ENCODE measurements at places on chromosomes 12 and 14. TPM values are rescaled to one million over a fixed set of nuclear protein-coding genes. Genes with fewer than 3 reads are reported as not detected.

DNA sequence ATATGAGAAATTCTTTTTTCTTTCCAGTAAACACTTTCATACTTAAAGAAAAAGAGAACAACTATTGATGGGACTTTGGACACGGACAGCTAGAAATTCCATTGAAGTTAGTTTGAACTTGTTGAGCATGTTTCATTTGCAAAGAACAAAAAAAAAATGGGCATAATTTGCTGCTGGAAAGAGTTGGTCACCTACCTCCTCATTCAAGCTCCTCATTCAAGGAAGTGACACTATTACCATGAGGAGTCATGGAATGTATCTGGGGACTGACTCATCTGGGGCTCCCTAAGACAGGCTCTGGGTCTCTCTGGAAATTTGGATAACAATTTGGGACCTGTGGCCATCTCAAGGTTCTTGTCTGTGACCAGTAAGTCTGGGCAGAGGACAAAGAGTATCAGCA is 50.4 kb downstream of the KICS2 start:
- DNase-seq, result no peak

Gene TAS2R20
- 0.61 TPM for total RNA-seq

DNA sequence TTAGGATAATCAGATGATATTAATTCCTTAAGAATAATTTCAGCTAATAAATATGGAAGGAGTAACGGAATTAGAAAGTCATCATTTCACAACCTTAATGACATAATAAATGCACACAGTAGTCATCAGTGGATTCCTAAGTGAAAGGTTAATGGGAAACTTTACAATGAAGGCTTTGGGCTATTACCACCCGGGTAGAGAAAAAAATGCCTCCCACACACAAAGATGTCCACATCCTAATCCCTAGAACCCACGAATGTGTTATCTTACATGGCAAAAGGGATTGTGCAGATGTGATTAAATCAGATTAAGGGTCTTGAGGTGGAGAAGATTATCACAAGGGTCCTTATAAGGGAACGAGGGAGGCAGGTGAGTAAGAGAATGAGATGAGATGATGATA is 5.6 kb downstream of the TMED10 start:
- no peak for DNase-seq

GRCh38 chr12:69392179-69392928 is 32.8 kb downstream of the YEATS4 start:
- DNase-seq, result no peak

Gene POTEG
- not detected for total RNA-seq

GRCh38 chr14:69630360-69630759 is 19.0 kb downstream of the SUSD6 start:
- peak; percentile 52 for DNase-seq

GRCh38 chr12:106054049-106054448 is 84.7 kb downstream of the NUAK1 start:
- DNase-seq, result no peak

Gene AGAP2
- total RNA-seq, result 11.0 TPM

GRCh38 chr12:48110691-48111311 is 4.9 kb upstream of the SENP1 start:
- DNase-seq, result no peak

DNA sequence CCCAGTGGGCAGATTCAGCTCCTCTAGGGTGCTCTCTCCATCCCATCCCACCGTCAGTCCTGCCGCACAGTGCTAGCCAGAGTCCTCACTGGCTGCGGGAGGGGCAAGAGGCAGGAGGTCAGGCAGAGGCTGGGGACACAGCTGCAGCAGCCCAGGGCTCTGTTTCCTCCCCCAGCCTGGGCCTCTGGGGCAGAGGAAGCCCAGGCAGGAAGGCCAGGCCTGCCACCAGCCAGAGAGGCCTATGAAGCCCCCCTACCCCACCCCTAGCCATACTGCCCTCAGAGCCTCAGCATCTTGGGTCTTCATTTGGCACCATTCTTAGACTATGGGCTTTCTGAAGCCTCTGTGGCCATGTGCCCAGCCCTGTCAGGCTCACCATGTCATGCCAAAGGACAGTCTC is 3.4 kb downstream of the ACVRL1 start:
- no peak for DNase-seq

- DNase-seq, result no peak
Measured at GRCh38 chr14:23831596-23831995, 122.0 kb upstream of the DHRS4 start.

Gene RFLNA
- 2.3 TPM for total RNA-seq

DNA sequence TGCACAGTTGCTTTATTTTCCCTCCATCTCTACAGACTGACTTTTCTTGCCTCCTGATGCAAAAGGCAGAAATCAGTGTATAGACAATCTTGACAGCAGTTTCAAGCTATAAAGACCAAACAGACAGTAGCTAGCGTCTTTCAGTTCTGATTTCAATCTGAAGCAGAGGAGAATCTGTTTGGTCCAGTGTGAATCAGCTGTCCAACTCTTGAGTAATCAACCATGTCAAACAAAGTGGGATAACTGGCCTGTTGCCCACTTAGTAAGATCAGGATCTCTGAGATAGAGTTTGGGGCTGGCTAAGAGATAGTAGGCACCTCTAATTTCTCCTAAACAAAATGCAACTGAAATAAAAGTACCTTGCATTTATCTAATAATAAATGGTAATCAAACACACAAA is 797.4 kb upstream of the FBXO33 start:
- no peak for DNase-seq

GRCh38 chr14:80264702-80265101 is 53.4 kb upstream of the DIO2 start:
- DNase-seq, result no peak

Gene RPL10L
- total RNA-seq, result not detected

Gene JPH4
- total RNA-seq, result not detected

DNA sequence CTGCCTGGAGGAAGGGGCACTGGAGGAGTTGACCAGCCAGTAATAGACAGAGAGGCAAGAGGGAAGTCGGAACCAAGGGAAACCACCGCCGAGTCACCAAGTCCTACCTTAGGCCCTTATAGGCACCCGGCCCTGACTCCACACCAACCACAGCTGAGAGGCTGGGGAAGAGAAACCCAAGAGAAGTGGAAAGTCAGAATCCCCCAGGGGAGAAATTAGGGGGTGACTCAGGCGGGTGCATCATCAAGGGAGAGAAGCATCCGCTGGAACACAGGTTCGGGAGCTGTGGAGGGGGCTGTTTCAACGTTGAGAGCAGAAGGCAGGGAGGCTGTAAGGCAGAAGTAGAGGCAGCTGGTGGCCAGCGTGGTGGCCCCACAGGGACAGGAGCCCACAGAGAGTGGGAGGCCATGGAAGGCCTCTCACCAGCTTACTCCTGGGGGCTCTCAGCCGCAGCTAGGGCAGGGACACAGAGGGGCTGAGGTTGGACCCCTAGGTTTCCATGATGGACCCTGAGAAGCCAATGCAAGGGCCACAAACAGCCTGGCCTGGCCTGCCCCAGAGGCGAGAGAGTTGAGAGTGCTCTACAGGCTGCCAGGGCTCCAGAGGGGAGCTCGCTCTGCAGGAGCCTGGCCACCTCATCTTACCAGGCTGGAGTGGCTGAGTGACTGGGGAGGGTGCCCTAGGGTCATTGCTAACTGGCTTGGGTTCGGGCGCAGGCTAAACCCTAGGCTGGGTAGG is 1.4 kb upstream of the TRMT61A start:
- DNase-seq, result no peak

DNA sequence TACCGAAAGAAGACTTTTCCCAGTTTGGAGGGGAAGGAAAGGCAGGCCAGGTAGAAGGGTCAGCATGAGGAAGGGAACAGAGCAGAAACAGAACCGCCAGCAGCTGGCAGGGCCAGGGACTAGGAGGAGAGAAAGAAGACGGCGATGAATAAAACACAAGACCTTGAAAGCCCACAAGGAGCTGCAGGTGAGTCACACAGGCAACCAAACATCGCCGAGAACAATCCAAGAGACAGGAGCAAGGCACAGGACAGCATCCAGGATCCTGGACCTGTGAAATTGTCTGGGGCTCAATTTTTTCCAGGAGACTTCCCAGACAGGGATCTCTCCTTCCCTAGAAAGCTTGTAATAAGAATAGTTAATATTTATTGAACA is 47.3 kb downstream of the NUAK1 start:
- DNase-seq, result no peak

DNA sequence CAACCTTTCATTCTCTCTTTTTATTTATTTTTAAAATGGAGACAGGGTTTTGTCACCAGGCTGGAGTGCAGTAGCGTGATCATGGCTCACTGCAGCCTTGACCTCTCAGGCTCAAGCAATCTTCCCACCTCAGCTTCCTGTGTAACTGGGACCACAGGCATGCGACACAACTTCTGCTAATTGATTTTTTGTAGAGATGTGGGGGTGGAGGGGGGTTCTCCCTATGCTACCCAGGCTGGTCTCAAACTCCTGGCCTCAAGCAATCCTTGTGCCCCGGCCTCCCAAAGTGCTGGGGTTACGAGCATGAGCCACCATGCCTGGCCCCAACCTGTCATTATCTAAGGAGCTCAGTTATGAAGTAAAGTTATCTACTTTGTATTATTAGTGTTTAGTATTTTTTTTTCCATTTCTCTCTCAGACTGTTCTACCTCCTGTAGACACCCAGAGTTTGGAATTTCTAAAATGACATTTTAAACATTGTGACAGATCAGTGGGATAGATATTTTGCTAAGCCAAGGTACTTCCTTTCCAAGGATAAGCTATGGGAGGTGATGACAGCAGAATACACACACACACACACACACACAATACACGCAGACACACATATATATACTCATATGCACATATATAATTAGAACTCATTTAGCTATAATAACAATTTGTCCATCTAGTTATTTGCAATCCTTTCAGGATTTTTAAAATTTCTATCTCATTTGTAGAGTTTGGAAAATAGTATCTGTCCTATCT is 2.1 kb upstream of the USP44 start:
- no peak for DNase-seq

DNA sequence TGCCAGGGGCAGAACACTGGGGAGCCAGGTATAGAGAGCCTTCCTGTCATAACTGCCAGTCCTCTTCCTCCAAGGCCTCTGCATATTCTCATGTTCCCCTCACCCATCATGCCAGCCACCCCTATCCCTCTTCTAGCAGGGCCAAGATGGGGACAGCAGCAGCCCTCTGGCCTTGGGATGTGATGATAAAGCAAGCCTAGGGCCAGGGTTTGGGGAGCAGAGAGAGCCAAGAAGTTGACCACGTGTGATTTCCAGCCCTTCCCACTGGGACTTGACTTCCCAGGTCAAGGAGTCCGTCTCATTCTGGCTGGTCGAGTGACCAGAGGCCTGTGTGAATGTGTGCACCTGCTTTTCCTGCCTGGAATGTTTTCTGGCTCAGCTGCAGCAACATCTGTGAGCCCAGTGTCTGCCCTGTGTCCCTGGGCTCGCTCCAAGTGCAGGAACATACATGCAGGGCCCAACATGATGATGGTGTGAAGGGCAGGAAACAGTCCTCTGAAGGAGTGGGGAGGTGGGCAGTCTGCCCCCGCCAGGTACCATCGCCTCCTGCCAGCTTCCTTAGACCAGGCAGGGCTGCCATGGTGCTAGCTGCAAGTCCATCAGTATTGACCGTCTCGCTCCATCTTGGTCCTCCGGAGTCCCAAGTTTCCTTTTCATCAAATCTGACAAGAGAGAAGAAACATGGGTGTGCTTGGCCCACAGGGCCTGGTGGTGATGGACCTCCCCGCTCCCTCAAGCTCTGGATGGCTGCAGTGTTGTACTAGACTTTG is 21.0 kb downstream of the VASH1 start:
- no peak for DNase-seq

Gene C12orf50
- total RNA-seq, result not detected

DNA sequence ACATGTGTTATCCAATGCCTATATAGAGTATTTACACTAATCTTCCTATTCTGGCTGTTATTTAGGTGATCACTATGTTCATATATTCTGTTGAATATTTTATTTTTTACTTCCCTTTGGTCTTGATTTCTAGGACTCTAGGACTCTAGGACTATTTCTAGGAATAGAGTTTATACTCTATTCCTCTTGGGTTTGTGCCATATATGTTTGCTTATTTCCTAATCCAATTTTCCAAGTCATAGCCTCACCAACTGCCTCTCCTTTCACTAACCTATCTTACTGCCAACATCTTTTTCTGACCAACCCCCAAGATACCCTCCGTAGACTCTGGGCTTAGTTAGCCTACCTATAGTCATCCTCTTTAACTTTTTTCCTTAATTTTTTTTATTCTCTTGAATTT is 28.5 kb downstream of the ARF6 start:
- peak; percentile 7 for DNase-seq

DNA sequence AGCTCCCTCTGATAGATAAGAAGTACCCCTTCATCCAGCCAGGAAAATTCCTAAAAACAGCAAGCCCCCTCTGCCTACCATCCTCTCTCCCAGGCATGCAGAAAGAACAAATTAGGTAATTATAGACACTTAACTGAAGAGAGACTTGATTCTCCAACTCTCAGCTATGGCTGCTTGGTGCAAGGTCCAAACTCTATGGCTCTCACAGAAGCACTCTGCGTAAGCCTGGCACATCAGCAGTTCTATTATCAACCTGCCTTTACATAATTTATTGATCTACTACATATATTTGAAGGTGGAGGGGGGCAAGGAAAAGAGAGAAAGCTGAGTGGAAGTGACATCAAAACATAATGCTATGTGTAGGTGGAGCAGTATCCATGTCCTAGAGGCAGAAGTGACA is 1.1 kb upstream of the MYO1A start:
- DNase-seq, result no peak

All from G401 (cell line).